ENCODE measurements at places on chromosomes 5 and 9.

GRCh38 chr9:15205632-15206420 lies 101.2 kb downstream of the TTC39B start:
- DNase-seq = no peak

- DNase-seq = no peak
Measured at GRCh38 chr9:107462691-107463090, 26.9 kb downstream of the KLF4 start.

- no peak for DNase-seq
Measured at GRCh38 chr5:132681476-132681831, 7.7 kb downstream of the IL4 start.

DNA sequence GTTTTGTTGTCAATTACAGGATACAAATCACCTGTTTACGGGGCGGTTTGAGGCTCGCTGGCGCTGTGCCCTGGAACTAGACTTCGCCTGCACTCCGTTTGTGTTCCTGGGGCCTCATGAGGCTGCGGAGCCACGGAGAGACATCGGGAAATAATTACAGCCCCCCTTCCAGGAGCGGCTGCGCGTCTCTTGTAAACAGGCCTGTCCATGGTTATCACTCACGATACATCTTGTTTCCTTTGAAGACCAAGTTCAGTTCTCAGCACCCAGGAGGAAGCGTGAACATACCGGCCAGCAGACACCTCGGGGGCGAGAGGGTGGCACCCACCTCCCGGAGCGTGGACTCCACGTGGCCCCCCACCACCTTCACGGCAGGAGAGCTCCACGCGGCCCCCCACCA lies 297.1 kb upstream of the IRX4 start:
- DNase-seq = no peak

- DNase-seq = no peak
Measured at GRCh38 chr5:167778228-167778627, 513.2 kb upstream of the WWC1 start.

DNA sequence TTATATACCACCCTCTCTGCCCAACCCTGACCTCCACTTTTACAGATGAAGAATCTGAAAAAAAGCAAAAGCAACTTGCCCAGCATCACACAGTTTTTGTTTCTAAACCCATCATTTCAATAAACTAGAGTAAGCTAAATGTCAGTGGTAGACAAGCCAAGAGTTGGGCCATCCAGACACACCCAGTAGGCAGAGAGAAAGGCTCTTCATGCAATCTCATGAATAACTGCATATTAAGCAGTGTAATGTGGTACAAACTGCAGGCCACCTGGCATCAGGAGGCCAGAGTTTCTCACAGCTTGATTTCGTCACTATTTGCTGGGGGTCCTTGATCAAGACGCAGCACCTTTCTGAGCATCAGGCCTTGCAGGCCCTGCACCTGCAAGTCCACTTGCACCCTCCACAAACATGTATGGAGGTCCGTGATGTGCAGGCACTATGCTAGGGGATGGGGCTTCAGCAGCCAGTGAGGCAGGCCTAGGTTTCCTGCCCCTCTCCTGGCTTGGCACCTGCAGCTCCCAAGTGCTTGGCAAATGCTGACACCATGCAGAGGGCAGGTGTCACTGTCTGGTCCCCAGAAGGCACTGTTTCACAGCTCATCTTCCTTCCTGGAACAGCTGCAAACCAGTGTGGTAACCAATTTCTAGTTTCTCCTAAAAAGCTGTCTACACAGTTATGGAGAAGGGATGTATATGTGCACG lies 29.8 kb downstream of the ADAM19 start:
- no peak for DNase-seq

- DNase-seq = no peak
Measured at GRCh38 chr5:18067615-18068014, 433.4 kb downstream of the TAF11L14 start.

DNA sequence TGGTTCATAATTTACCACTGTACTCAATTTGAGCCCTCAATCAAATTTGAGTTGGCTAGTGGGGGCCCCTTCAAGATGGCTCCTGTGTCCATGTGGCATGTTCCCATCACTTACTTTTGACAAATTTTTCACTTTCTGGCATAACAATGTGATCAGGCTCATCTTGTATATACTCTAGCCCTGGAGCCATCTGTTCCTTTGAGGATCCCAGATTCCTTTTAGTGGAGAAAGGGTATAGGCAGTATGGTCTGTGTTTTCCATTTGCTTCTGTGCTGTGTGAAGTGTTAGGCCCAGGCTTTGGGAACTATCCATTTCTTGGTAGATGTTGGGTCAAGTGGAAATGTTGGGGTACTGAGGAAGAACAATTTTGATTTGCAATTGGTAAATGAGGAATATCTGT lies 45.7 kb downstream of the SH3GL2 start:
- no peak for DNase-seq

DNA sequence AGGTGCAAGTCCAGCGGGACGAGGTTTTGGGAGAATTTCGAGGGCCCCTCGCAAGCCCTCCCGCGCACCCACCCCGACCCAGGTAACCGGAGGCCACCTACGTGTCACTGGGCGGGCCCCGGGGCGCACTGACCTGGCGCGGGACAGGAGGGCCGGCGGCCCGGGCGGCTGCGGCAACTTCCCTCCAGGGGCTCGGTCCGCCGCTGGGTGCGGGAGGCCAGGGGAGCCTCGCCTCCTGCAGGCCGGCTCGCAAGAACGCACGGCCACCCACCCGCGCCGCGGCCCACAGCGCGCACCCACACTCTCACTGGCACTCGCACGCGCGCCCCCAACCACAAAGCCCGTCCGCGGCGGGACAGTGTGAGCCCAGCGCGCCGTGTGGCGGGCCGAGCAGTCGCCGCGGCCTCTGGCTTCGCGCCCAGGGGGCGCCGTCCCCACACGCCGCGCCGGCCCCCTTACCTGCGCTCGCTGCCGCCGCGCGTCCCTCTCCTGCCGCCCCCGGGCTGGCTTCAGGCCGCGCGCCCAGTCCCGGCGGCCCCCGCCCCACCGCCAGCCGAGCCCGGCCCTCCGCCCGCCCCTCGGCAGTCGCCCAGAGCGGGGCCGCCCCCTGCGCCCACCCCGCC lies 451 bp downstream of the LPAR1 start:
- no peak for DNase-seq

GRCh38 chr5:129844764-129845163 lies 59.5 kb upstream of the CHSY3 start:
- DNase-seq = no peak

DNA sequence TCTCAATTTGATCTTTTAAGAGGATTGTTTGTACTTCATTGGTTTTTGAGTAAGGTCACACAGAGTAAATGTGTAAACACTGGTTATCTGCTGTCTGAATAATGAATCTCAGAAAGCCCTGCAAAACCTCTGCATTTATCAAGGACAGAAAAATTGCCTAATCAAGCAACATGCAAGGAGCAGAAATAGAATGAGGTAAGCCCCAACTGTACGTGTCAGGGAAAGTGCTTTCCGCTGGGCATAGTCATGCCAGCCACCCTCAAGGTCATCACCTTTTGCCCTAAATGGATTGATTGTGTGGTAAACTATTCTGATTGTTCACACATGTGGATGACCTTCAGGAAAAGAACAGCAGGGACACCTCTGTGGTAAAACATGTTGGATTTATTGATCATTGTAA lies 376.9 kb upstream of the KCNN2 start:
- DNase-seq = no peak

- DNase-seq = no peak
Measured at GRCh38 chr5:135088911-135089310, 54.9 kb upstream of the PITX1 start.

DNA sequence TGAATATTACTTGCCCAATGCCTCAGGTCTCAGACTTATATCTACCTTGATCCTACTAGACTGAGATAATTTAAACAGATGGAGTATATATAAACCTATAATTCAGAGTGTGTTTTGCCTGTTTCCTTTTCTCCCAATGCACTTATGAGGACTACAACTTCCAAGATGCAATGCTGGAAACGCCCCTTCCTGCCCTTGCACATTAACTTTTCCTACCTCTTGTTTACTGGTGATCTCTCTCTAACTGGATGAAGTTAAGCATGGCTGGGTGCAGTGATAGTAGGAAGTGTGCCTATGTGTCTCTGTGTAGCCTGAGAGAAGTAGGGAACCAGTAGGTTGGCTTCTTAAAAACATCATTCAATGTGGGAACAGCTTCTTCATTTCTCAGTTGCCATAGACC lies 115.2 kb downstream of the SVEP1 start:
- DNase-seq = no peak

GRCh38 chr9:17793713-17794622 lies 215.1 kb downstream of the SH3GL2 start:
- no peak for DNase-seq

DNA sequence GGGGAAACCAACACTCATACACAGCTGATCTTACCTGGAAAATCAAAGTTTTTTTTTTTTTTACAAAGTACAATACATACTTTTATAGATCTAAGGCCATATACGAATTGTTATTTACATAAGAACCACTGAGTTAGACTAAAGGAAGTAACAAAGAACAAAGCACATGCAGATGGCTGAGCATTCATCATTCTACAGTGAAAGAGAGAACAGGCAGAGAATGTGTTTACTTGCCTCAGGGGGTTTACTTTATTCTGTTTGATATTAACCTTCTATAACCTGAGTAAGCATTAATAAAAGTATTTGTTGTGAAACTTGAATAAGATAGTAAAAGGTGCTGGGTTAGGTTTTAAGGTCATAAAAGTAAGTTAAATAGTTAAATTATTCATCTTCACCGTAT lies 54.7 kb downstream of the SLC38A9 start:
- no peak for DNase-seq

DNA sequence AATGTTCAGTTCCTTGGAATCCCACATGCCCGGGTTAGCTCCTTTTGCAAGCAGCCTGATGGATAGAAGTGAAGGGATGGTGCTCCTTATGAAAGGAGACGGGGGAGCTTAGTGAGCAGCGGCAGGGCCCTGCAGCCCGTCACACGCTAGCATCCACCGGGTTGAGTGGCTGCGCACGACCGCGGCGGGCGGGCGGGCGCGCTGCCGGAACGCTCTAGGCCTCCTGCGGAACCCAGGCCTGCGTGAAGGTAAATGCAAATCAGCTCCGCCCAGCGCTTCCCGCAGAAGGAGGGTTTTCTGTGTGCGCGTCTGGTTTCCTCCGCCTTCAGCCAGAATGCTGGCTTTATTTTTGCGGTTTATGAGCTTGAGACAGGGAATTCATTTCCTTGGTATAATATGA lies 19.8 kb downstream of the IL12B start:
- DNase-seq = no peak

DNA sequence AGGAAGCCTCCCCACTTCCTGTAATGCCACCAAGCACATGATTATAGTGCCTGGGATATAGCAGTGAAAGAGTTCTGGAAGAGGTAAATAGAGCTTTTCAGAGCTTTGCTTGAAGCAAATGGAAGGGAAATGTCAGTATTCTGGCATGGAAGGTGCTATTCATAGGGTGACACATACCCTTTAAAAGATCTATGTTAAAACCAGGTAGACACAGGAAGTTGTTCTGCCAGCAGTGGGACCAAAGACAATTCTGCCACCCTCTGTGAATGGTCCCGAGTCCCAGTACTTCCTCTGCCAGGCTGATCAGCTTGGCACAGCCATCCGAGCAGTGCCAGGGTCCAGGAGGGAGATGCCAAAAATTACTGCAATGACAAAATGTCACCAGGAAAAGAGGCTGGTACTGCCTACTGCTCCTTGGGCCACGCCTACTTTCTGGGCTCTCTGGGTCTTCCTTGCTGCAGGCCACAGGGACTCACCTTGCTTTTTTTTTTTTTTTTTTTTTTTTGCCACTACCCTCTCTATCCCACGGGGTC lies 26.7 kb downstream of the GARNL3 start:
- DNase-seq = no peak

- DNase-seq = no peak
Measured at GRCh38 chr5:73263001-73263710, 90.2 kb downstream of the TMEM174 start.

DNA sequence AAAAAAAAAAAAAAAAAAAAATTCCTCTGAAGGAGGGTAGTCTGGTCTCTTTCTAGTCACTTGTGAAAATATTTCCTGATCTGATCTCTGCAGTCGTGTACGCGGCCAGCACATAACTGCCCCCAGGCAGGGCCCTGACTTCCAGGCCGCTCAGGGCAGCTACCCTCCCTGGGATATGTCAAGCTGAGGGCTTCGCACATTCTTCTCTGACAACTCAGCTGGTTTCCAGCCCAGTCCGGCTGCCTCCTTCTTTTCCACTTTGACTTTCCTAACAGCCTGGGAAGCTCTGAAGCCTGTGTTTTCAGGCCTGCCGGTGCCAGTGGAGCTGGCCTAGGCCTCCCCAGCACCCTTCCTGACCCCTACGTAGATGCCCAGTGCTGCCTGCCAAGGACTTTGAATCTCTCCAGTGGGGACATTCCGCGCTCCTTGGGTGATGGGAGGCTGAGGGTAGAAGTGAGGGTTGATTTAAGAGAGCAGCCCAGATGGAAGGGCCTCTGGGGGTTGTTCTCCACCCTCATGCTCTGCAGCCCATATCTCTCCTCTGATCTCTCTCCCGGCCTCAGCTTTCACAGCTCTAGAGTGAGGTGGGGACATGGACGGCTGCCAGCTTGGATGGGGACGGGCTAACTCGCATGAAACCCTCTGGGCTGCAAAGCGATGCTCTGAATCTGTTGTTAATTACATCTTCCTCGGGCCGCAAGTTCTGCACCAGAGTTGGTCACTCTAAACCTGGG lies 20.7 kb downstream of the COL5A1 start:
- no peak for DNase-seq

DNA sequence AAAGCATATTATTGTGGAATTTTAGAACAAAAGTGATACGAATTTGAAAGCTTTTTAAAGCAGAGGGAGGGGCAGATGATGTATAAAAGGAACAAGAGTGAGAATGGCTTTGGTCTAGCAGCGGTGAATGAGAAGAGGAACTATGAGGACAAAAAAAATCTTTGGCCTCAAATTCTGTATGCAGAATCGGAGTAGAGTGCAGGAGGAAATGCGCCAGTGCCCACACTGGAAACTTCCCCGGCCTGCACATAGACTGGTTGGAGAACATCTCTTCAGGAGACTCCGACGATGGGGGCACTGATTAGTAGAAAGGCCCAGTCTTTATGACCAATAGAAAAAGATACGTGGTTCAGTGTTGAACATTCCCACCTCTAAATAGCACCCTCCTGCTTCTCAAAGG lies 51.3 kb downstream of the SLC46A2 start:
- no peak for DNase-seq

- DNase-seq = no peak
Measured at GRCh38 chr9:69554945-69555344, 117.2 kb downstream of the APBA1 start.

DNA sequence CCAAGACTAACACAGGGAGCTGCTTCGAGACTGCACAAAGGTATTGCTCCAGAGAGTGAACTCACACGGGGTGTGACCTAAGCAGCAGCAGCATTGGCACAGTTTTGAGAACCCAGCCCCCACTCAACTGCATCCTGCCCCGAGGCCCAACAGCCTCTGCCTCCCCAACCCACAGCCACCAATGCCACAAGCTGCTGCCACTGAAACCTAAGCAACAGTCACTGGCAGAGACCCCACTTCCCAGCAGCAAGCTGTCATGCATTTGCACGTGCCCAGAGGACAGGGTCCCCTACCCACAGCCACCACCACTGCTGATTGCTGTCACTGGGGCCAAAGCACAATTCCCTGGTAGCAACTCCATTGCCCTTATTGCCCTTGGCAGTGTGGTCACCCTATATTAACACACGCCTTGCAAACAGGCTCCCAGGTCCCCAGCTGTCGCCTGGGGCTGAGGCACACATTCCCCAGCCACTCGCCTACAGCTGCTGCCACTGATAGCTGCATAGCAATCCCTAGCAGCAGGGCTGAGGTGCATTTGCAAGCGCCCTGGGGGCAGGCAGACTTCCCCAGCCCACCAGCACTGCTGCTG lies 141.0 kb downstream of the AGTPBP1 start:
- DNase-seq = no peak
